ENCODE measurements at places on chromosomes 2 and 18.
A peak's percentile ranks its signal among the peaks of the same experiment; 100 is the strongest.

- DNase-seq, result peak; percentile 9
Measured at GRCh38 chr2:230798769-230799399, 65.9 kb upstream of the ITM2C start.

GRCh38 chr18:22912835-22913234, 20.3 kb upstream of the RBBP8 start:
- no peak for DNase-seq

GRCh38 chr2:137348301-137348700, 583.0 kb downstream of the THSD7B start:
- no peak for DNase-seq

DNA sequence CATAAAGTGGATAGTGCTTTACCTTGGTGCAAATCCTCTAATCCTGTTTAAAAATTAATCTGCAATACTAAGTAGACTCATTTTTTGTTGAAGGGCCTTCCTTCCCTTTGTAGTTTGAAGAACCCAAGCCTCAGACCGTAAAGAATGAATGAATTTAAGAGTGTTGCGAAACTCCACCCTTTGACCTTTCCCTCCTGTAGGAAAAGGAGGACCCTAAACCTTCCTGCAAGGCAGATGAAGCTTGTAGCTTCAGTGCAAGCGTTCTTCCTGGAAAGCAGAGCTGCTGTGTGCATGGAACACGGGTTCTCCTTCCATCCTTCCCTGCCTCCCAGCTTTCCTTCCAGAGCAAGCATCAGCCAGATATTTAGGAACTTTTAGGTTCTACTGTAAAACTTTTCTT, 1.7 kb downstream of the IMPA2 start:
- no peak for DNase-seq

DNA sequence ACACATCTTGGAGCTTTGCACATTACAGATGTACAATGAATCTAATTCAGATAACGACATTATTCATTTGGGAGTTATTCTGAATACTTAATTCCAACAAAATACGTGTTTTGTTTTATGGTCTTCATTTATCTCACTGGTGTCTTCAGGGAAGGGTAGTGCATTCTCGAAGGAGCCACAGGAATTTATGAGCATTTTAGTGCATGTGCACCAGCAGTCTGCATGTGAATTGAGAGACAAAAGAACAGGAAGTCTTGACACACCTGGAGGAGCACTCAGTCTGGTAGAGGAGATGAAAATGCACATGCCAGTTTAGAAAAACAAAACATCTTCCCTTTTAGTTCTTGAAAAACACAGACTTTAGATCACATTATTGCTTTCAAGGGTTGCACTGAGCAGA, 228.7 kb downstream of the LRATD1 start:
- no peak for DNase-seq

DNA sequence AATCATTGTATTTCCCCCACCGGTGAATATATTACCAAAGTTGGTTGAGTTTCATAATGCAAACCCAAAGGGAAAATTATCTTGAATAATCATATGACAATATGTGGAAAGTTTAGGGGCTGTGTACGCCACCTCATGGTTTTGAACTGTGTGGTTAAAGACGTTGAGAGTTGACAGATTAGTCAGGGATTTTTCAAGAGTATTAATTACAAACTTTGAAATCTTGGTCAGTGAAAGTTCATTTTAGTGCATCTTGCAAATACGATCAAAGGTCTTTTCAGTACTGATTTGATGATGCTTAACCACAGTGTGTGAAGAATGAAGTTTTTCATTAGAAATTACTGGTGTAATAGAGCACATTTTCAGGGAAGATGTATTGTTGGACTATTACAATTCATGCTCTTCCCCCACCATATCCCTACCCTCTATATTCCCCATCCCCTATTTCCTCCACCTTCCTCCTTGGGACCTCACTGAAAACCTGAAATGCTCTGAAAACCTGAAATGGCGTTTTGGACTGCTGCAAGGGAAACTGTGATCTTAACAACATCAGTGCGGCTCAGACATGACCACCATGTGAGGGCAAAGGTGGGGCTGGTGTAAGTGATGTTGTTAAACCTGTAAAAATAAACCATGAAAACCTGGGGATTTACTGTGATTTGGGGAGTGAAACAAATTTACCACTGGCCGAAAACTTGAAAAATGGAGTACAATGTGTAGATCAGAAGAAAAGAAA, 4.5 kb upstream of the BCL2L11 start:
- DNase-seq, result no peak

- DNase-seq, result no peak
Measured at GRCh38 chr2:185833864-185834263, 95.3 kb downstream of the FSIP2 start.

DNA sequence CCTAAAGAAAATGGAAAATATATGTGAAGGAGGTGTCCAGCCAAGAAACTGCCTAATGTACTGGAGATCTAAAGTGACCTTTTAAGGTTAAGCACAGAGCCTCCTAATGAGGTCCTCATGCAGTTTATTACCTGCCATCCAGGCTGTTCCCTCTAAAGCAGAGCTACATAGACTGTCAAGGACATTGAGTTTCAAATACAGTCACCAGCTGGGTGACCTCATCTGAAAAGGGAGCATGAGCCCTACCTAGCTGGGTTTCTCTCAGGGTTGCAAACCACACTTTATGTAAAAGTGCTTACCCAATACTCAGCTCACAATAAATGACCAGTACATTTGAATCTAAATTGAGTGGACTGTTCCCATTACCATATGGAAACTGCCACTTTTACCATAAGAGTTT, 65.4 kb upstream of the CTNNA2 start:
- DNase-seq, result no peak

- DNase-seq, result no peak
Measured at GRCh38 chr2:71944806-71945602, 202.7 kb downstream of the CYP26B1 start.

DNA sequence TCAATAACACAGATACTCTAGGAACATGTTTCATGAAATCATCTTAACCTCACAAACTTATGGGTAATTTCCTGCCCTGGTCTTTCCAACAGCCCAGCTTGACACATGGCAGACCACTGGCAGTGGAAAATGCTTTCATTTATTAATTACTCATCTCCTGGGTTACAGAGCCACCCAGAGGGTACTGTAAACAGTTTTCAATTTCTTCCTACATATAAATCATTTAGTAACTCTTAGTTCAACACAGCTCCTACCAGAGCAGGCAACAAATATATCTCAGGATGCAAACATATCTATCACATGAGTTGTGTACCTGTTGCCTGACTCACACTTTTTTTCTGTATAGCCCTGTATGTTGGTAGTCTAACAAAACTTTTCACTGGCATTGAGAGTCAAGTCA, 99.2 kb upstream of the VRK2 start:
- no peak for DNase-seq

DNA sequence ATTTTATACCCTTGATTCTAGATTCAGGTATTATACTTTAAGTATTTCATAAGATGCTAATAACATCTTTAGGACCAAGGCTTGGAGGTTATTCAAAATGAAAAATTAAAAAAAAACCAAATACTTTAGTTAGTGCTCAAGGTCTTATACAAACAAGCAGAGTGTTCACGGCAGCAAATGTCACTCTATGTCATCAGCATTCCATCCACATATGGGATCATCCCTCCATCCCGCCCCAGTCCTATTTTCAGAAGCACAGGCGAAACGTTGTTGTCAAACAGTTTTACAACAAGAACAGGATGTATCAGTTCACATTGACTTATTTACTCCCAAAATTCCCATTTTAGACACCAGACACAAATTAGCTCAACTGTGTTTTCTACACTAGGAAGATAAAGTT, 83.7 kb downstream of the DSEL start:
- no peak for DNase-seq

DNA sequence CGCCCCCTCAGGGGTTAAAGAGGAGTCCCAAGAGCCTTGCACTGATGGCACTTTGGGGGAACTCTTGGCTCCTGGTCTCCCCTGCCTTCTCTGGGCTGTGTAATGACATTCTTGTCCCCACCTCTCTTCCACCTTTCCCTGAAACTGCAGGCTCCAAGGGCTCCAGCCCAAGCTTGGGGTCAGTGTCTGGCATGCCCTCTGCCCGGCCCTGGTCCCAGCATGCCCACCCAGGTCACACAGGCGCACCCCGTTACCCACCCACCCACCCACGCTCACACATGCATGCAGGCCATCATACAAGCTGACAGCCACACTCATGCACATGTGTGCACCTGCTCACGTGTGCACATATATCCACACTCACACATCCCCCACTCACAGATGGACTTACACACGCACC, 6.9 kb upstream of the NT5DC4 start:
- DNase-seq, result no peak

DNA sequence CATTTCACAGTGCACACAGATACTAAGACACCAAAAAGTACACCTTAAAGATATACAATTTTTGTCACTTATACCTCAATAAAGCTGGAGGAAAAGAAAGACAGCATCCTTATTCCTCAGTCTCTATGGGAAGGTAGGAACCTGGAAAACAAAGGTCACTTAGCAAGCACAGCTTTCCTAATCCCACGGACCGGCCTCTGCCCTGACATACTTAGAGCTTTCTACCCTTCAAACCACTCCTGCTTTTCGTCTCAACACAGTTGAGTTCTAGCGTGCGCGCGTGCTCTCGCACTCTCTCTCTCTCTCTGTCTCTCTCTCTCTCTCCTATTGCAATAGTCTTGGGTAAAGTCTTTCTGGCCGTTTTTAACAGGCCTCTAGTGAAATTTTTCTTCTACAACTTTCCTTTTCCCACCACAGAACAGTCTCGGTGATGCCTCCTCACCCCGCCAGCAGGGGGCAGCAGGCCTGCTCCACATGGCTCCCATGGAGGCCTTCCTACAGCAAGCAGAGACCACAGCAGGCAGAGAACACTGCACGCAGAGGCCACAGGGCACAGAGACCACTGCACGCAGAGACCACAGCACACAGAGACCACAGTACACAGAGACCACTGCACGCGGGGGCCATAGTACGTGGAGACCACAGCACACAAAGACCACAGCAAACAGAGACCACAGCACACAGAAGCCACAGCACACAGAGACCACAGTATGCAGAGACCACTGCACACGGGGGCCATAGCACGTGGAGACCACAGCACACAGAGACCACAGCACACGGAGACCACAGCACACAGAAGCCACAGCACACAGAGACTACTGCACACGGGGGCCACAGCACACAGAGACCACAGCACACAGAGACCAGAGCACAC, 106.9 kb downstream of the FBXO15 start:
- peak; percentile 39 for DNase-seq

GRCh38 chr2:158882297-158882696, 86.1 kb upstream of the TANC1 start:
- no peak for DNase-seq

DNA sequence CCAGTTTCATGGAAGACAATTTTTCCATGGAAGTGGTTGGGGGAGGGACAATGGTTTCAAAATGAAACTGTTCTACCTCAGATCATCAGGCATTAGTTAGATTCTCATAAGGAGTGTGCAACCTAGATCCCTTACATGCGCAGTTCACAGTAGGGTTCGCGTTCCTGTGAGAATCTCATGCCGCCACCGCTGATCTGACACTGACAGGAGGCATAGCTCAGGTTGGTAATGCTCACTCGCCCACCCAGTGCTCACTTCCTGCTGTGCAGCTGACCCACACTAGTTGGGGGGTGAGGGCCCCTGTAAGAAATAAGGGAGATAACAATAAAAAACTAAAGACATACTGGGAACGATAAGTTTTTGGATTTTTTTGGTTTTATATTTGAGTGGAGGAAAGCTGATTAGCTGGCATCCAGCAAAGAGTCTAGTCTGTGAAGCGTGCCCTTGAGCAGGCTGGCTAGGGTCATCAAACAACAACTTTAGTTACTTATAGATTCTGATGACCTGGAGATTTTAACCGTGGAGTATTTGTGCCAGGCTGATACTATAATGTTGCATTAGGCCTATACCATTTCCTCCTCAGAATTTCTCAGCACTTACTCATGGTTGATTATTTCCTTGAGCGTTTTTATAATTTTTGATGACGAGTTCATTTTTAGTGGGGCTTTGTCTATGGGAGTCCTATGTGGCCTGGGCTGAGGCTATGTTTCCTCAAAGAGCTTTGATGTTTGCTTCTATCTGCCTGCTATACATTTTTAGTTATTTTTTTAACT, 6.3 kb upstream of the MCFD2 start:
- no peak for DNase-seq

GRCh38 chr18:48571639-48572384, 33.0 kb downstream of the CTIF start:
- no peak for DNase-seq

DNA sequence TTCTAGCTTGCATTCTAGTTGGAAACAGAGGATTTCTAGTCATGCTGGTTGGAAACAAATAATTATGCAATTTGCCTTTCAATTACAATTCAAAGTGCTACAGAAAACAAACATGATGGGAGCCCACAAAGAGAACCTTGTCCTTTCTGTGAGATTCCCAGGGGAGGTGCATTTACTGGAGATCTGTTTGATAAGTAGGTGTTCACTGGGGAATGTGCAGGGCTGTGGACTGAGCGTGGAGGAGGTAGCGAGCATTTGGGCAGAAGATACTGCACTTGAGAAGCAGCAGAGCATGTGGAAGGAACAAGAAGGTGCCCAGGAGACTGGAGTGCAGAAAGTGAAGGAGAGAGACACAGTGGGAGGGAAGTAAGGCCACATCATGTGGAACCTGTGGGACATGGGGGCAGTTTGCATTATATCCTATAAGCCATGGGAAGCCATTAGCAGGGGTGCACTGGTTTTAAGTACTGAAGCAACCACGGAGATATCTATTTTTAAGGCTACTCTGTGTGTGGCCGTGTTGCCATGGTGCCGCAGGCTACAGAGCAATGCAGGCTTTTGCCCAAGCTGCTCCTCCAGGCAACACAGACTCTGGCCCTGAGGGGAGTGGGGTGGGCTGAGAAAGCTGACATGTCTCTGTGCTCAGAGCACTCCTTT, 154.0 kb downstream of the ANTXR1 start:
- DNase-seq, result no peak

GRCh38 chr2:97885841-97886240, 109.9 kb downstream of the TMEM131 start:
- no peak for DNase-seq

GRCh38 chr2:1582891-1583341, 161.4 kb downstream of the PXDN start:
- DNase-seq, result no peak

DNA sequence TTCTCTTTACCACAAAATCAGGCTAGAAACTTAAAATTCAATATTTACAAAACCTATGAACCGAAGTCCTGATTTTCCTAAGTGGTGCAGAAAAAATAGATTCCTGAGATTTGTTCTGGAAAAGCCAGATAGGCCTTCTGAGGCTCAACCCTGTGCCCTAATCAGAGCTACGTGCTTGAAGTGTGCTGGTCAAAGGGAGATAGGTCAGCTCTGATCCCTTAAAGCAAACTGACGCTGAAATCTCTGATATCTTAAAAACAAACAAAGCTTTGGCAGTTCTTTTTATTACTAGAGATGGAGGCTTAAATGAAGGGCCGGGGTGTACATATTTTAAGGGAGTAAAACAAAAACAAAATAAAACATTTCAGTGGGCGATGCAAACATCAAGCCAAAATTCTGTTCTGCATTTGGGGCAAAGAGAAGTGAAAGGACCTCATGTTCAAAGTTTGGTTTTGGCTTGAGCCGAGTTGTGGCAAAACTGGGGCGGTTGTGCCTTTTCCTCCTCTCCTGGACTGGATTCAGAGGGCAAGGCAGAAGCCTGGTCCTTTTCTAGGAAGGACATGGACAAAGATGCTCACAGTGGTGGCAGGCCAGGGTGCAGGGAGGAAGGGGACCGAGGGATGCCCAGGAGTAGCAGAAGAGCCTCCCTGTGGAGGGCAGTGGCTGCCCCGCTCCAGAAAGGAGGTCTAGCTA, 295.0 kb downstream of the CDCA7 start:
- no peak for DNase-seq

Measured in T-helper 9 cell (primary cell).